NAMALWA (cell line): ENCODE measurements at places on chromosomes 7 and 10.
A peak's percentile ranks its signal among the peaks of the same experiment; 100 is the strongest.

GRCh38 chr7:45638916-45639315 lies 64.7 kb downstream of the ADCY1 start:
- no peak for DNase-seq

DNA sequence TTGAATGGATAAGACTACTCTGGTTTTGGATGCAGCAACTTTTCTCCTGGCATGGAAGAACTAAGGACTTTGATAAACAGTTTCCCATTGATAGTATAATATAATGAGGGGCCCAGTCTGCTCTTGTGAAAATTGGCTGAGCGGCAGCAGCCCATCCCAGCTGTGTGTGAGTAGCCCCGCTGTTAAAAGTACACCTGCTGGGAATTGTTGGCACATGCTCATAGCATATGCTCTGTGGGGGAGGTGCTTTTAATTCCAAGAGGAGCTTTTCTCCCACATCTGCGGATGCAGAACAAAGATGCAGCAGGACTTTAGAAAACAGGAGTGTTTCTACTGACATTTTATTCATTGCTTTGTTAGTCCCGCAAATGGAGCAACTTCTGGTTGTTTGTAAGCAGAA lies 19.0 kb downstream of the SRI start:
- no peak for DNase-seq

- no peak for DNase-seq
Measured at GRCh38 chr7:117139397-117139984, 183.4 kb downstream of the WNT2 start.

DNA sequence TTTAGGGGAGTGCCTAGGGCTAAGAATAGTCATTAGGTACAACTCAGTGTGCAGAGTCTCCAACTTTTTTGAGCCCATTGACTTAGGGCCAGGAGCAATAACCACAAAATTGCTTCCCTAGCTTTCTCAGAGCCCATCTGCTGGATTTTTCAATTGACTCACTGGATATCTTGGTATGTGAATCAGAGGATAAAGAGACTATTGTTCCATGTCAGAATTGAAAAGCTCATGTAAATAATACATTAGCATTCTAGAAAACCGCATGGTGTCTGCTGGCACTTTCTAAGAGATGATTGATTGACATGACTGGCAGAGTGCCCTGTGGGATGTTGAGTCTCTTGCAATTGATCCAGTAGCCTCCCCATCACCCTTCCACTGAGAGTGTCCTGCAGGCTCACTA lies 246.2 kb downstream of the CCDC7 start:
- DNase-seq = no peak

DNA sequence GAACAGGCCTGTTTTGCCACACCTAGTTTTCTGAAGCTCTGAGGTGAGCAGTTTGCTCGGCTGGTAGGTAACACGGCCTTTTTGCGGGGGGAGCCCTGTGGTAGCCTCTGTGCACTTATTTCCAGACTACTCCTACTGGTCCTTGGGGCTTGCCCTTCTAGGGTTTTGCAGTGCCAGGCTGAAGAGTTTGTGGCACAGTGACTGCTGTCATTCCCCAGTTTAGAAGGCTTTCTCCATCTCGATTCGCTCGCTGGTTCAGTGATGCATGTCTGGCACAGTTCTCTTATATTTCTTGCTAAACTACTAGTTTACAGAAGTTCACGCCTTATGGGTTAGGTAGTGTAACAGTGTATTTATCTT lies 711 bp downstream of the KIF20B start:
- peak; percentile 51 for DNase-seq

DNA sequence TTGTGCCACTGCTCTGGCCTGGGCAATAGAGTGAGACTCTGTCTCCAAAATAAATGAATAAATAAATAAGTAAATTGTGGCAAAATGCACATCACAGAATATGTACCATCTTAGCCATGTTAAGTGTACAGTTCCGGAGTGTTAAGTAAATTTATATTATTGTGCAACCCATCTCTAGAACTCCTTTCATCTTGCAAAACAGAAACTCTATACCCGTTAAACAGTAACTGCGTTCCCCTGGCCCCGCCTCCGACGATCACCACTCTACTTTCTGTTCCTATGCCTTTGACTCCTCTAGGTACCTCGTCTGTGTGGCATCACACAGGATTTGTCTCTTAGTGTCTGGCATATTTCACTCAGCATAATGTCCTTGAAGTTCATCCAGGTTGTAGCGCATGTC lies 356.4 kb upstream of the FOXK1 start:
- DNase-seq = no peak

DNA sequence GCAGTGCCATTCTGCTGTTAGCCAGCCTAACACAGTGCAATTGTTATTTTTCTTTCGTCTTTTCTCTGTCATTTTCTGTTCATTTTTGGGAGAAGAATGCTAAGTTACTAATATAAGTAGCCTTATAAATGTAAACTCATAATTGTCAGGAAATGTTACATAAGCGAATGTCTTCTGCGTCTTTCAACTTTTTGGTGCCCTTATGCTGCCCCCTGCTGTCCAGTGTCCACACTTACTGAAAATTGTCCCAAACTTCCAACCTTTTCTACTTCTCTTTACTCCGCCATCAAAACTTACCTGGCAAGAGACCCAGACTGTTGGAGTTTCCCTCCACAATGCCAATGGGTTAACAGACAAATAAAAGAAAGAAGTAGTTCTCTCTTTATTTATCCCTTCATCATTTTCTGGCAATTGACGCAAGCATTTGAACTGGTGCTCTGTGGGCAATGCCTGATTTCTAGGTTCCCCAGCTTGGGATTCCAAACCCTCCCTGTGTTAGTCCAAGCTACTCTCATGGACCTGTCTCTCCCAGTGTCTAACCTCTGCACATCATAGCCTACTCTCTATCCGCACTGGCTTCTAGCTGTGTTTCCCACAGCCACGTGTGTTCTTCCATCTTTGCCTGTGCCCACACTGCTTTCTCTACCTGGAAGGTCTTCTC lies 21.0 kb upstream of the EPC1 start:
- peak; percentile 81 for DNase-seq

GRCh38 chr7:134037991-134038390 lies 89.1 kb upstream of the LRGUK start:
- no peak for DNase-seq

DNA sequence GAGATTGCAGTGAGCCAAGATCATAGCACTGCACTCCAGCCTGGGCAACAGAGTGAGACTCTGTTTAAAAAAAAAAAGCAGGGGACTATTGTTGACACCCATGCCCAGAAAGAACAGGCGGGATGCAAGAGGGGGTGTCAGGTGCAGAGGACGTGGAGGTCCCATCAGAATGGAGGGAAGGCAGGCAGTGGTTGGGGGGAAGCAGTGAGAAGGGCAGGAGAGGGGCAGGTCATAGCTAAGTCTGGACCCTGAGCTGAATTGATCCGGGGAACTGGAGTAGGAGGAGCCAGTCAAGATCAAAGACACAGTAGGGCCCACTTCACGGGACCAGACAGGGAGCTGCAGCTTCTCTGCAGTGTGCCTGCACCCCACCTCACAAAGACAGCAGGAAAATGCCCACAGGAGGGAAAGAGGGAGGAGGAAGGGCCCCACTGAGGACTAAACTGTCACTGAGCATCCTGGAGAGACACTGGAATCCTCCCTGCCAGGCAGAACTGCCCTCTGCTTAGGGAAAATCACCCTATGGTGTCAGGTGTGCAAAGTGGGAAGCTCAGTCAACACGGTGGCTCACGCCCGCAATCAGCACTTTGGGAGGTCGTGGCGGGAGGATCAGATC lies 27.3 kb upstream of the ECHDC3 start:
- no peak for DNase-seq

DNA sequence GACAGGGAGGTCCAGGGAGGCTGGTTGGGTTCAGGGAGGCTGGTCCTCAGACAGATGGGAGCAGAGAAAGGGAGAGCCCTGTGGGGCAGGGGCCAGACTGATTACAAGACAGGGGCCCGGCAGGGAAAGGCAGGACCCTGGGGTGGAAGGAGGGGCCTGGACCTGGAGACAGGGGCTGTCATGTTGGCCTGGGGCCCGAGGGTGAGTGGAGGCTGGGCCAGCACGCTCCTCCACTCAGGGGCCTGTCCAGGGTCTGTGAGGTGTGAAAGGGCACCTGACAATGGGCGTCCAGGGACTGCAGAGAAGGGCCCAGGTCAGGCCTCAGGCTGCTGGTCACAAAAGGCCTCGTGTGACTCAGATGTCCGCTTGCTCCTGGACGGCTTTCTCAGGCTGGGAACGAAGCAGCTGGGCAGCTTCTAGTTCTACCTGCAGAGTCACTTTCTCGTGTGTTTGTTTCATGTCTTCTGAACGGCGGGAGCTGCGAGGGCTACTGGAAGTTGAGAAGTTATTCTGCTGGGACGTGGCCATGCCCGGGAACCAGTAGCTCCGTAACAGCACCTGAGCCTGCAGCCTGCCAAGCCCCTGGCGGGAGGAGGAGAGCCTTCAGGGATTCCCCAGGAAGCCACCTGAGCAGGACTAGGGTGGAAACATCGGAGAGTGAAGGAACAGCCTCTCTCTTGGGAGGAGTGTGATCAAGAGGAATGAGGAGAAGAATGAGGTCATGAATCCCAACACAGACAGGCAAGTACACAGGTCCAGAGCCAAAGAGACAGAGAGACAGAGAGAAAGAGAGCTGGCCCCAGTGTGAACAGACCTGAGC lies 65.8 kb downstream of the KLF6 start:
- DNase-seq = no peak

GRCh38 chr7:107398161-107398560 lies 71.7 kb upstream of the GPR22 start:
- DNase-seq = no peak

DNA sequence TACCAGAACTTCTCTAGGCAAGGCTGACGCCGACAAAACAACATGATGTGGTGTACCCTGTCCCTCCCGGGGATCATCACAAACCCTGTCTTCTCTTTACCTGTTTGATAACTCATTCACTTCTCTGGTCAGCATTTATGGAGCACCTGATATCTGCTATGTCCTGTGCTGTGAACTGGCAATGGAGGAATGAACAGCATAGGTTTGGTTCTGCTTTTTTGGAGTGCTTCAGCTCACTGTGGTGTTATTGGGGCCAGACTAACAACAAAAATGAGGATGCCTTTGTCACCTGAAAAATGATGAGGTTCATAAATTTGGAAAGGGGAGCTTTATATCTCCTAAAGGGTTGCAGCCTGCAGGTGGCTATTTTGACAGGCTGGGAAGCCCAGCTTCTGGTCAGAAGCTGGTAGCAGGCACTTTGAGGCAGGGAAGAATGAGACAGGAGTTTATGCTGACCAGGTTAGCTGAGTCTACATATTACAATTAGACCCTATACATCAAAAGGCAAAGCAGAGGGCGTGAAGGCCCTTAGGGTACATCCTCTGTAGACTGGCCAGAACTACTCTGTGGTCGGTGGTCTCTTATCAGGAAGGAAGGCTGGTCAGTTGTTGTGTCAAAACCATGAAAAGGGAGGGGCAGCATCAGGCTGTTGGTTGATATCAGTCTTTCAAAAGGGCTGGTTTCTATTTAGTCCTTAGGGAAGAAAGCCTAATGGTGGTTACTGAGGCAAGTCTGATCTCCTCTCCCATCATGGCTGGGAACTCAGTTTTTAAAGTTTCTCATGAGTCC lies 42.3 kb downstream of the SH2D4B start:
- DNase-seq = no peak

- no peak for DNase-seq
Measured at GRCh38 chr10:90939116-90939515, 18.2 kb upstream of the ANKRD1 start.

GRCh38 chr10:122441961-122442360 lies 12.5 kb upstream of the ARMS2 start:
- DNase-seq = no peak

GRCh38 chr10:132942101-132943057 lies at the start of gene CFAP46:
CFAP46 (minus strand) TSS chr10:132942570; CDS start chr10:132942484, 86 bp downstream.
- no peak for DNase-seq

DNA sequence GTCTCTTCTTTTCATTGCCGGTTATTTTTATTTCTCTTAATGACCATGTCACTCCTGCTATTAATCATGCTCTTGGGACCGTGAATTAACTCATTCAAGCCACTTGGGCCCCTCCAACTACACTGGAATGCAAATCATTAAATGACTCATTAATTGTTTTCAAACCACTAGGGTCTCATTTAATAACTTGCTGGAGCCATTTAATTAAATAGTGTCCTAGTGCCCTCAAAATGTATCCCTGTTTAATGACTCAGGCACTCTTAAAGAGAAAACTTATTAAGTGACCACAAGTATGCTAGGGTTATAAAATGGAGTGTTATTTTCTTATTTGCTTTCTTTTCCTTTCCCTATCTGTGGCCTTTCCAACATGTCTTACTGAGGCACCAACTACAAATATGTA lies 73.0 kb downstream of the PLXDC2 start:
- DNase-seq = no peak

DNA sequence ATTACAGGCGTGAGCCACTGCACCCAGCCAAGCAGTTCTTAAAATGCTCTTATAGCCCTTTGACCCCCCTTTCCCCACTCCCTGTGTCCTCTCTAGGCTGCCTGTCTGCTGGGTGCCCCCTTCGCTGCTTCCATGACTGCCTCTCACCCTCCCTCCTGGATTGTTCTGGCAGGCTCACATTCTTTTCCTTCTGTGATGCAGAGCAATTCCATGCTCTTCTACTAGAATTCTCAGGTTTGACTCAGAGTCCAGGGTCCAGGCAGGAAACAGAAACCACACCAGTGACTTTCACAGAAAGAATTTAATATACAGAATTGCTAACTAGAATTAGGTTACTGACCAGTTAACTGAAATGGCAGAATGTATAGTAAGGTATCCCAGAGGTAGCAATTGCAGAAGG lies 244.8 kb downstream of the BAMBI start:
- no peak for DNase-seq

- no peak for DNase-seq
Measured at GRCh38 chr7:127799535-127800305, 147.7 kb downstream of the SND1 start.

DNA sequence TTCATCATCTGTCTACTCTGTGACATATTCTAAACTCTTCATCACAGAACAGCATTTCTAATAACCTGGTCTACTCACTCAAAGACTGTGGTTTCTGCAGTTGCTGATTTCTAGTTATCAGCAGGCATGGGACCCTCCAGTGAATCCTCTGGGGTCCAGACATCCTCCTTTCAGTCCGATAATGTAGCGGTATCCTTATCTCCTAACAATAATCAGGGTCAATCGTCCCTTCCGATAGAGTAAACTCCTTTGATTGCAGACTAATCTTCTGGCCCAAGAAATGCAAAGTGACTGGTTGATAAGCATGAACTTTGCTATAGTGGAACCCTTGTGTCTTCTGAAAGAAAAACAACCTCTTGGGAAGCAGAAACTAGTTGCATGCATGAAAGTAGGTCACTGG lies 1209.8 kb upstream of the CELF2 start:
- DNase-seq = no peak

DNA sequence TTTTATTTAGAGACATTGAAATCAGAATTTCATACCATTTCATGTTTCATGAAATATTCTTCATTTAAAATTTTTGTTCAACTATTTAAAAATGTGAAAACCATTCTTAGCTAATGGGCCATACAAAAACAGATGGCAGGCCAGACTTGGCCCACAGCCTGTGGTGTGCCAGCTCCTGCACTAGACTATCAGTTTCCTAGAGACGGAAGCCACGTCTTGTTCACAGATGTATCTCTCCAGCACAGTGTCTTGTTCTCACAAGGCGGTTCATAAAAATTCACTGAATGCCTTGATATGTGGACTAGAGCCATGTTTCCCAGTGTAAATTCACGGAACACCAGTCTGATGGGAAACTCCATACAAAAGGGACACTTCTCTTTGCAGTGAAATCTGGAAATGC lies 216.0 kb downstream of the KCNMA1 start:
- DNase-seq = no peak

GRCh38 chr10:36188080-36188453 lies 546.0 kb upstream of the FZD8 start:
- DNase-seq = no peak
